Stimulated activated CD8-positive, alpha-beta memory T cell treated with anti-CD3 and anti-CD28 coated beads, Interleukin-15, amount 100 ng/mL, for 24 hours (primary cell): ENCODE measurements at places on chromosomes 3 and 15.

GRCh38 chr3:143771258-143771657, 77.0 kb downstream of the SLC9A9 start:
- no peak for DNase-seq

DNA sequence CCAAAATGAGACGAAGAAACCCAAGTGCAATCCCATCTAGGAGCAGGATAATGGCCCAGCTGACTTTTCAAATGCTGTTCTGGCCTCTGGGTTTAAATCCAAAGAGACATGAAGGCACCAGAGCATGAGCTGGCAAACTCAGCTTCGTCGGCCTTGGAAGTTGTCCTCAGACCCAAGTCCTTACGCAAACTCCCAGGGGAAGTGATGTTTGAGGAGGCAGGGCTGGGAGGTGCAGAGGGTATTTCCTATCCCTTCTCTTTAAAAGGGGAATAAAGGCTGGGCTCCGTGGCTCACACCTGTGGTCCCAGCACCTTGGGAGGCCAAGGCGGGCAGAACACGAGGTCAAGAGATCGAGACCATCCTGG, 68.9 kb upstream of the HERC1 start:
- no peak for DNase-seq

DNA sequence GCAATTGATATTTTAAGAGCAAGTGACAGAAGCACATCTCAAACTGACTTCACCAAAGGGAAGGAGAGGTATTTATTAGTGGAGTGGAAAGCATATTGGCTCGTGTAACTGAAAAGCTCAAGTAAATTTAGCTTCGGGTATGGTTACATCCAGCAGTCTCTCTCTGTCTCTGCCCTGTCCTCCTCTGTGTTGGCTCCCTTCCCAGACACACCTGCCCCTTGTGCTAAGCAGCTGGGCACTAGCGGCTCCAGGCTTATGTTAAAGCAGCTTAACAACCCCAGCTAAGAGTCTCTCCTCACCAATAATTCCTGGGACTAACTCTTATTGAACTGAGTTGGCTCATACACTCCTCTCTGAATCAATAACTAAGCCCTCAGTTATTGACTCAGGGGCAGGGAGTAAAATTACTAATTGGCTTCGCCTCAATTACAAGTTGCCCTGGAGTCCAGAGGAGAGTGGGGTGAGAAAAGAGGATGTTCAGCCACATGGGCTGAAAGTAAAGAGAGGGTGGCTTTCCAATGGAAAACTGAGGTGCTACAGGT, 12.8 kb upstream of the SH3BP5 start:
- no peak for DNase-seq

DNA sequence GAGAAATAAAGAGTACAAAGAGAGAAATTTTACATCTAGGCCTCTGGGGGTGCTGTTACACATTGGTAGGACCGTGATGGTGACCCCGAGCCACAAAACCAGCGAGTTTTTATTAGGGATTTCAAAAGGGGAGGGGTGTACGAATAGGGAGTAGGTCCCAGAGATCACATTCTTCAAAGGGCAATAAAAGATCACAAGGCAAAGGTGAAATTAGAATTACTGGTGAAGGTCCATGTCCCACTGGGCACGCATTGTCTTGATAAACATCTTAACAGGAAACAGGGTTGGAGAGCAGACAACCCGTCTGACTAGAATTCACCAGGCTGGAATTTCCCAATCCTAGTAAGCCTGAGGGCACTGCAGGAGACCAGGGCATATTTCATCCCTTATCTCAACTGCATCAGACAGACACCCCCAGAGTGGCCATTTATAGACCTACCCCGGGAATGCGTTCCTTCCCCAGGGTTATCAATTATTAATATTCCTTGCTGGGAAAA, 4.3 kb downstream of the IRAK2 start:
- DNase-seq: no peak

GRCh38 chr15:58947179-58947578, 13.7 kb upstream of the SLTM start:
- no peak for DNase-seq

- DNase-seq: no peak
Measured at GRCh38 chr3:133699467-133699866, 37.7 kb upstream of the TOPBP1 start.

GRCh38 chr15:39041979-39042495, 477.4 kb upstream of the RASGRP1 start:
- no peak for DNase-seq

GRCh38 chr3:43632269-43632733, 10.5 kb upstream of the ANO10 start:
- no peak for DNase-seq

- DNase-seq: no peak
Measured at GRCh38 chr3:149004622-149005021, 13.3 kb downstream of the GYG1 start.

DNA sequence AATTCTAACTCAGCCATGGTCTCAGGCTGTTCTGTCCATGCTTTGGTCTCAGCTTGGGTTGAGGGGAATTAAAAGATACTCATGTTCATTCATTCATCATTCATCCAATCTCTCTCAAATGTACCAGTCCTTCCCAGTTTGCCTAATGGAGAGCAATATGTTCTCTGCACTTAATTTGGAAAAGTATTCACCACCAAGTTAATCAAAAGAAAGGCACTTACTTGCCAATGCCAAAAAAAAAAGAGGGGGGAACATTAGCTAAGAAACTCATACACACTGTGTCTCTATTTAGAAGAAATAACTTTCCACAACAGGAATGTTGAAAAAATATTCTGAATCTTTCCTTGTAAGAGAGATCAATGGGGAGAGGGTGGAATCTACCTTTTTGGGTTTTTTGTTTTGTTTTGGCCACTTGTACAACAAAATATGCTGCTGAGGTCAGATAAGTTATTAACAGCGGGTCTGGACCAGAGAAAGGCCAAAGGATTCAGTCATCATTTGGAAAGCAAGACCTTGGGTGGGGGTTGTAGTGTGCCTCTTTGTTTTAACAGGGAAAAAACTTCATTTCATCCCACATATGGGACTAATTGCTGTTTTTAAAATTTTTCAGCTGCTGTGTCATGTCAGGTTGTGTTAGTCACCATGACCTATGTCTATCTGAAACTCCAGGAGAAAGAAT, 152.3 kb downstream of the FBN1 start:
- no peak for DNase-seq

DNA sequence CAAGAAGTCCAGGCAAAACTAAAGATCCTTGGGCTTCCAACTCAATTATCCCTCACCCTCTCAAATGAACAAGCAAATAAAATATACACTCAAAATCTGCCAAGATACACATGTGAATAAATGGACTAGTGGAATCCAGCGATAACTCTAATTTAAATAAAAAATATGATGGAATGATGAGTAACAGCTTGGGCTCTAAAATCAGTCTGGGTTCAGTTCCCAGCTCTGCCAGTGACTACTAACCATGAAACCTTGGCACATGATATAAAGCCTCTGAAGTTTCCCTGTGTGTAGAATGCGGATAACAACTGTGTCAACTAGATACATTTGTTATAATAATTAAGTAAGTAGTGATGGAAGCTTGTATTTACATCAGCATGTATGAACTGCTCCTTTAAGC, 81.3 kb downstream of the CADPS start:
- DNase-seq: no peak

- DNase-seq: no peak
Measured at GRCh38 chr15:78915341-78916087, 29.3 kb downstream of the CTSH start.

DNA sequence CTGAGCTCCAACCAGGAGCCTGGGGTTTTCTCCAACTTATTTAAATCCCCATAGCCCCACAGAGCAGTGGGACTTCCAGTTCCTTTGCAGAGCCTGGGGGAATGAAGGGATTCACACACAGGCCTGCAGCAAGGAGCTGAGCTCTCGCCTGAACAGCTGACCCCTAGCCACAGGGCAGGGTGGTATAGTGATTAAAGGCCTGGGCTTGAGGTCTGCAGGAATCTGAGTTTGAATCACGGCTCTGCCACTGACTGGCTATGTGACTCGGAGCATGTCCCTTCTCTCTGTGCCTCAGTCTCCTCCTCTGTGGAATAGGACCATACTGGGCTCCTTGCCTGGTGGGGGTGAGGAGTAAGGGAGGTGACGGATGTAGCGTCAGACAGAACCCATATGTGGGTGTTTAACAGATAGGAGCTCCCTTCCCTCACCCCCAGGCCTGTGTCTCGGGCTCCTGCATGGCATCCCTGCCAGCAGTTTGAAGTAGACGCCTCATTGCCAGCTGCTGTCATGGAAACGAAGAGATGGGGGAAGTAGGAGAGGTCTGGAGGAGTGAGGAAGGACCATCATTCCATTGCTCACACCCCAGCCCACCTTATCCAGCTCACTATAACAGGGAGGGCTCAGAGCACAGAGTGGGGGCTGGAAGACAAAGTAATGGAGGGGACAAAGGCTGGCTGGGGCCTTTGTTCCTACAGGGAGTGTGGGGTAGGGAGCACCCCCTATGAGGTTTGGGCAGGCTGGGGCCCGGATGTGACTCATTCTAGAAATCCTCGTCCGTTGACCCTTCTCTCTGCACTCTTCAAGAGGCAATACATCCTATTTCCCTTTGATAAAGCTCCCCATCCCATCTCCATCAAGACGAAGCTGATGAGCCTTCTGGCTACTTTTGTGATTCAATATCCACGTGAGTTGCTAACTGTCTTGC, 14.8 kb downstream of the HRH1 start:
- DNase-seq: no peak

GRCh38 chr3:43542328-43543043, 79.3 kb downstream of the ANO10 start:
- no peak for DNase-seq

- DNase-seq: no peak
Measured at GRCh38 chr3:87550892-87551291, 274.5 kb upstream of the POU1F1 start.

- DNase-seq: no peak
Measured at GRCh38 chr3:130516645-130517512, at the start of gene COL6A6. Gene COL6A6, plus strand, starts transcription at chr3:130517177. Its CDS starts 43,188 bp downstream, at chr3:130560365.

DNA sequence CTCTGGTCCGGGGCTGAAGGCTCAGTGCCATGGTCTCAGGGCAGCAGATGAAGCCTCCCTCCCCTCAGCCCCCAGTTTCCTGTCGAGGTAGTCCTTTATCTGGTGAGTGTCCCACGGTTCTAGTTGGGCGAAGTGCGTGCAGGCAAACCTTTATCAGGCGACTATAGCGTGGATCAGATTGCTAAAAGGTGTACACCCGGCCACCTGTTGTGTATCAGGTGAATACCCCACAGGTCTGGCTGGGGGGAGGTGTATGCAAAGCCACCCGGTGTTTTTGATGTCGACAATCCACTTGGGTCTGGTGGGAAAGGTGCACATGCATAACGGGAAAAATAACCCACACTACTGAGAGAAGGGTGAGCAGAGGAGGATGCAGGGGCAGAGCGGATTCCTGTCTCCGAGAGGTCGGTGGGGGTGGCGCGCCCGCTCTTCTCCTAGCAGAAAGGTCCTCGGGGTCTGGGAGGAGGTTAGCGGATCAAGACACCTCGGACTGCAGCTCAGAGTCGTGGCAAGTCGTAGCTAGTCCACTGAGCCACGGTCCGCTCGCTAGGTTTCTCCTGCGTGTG, 507 bp downstream of the SLC12A6 start:
- DNase-seq: no peak

DNA sequence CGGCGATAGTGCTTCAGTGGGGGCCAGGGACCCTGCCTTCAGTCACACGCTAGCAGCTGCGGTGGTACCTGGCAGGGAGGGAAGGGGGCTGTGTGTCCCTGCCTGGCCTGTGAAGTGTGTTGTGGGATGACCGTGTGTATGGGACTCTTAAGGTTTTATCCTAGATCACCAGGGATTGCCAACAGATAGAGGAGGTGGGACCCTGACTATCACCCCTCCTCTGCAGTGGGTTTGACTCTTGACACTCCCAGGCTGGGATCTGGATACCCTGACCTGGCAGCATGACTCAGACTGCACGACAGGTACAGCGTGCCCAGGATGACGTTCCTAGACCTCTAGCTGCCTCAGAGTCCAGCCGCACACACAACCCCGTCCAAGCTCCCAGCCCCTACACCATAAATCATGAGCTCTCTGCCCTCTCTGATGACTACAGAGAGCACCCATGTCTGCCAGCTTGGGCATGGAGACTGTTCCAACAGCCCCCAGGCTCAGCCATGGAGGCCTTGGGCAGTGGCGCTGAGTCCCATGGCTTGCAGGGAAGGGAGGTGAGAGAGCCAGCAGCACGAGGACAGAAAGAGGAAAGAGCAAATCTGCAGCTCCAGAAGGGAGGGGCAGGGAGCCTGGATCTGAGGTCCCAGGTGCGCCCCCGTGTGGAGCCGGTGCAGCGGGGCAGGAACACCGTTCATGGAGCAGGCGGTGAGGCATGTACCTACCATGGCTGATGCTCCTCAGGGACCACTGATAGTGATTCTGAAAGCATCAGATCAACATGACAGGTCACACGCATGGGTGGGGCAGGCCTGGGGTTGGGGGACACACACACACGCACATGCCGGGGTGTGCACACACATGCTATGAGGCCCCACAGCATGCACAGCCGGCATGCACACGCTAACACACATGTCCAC, 71.0 kb downstream of the ADAMTS7 start:
- DNase-seq: no peak

GRCh38 chr15:64888336-64888735, 23.4 kb upstream of the ANKDD1A start:
- DNase-seq: no peak

- no peak for DNase-seq
Measured at GRCh38 chr3:190014940-190015339, 105.8 kb downstream of the P3H2 start.

DNA sequence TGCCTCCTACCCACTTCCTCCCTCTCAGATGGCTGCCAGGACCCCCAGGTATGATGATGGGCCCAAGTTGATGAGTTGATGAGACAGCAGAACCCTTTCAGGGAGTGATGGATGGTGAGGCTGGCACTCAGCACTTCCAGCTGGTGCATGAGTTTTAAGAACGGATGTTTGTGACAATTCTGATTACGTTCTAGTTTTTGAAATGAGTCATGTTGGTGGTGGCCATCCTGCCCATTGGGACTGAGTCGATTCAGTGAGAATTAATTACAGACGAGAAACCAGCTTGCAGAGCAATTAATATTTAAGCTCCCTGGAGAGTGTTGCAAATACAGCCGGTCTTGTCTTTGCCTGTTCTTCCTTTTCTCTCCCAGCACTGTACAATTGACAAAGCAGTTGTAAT, 56.9 kb upstream of the NR2C2 start:
- DNase-seq: no peak

- no peak for DNase-seq
Measured at GRCh38 chr15:43199945-43200488, 14.8 kb downstream of the CCNDBP1 start.

DNA sequence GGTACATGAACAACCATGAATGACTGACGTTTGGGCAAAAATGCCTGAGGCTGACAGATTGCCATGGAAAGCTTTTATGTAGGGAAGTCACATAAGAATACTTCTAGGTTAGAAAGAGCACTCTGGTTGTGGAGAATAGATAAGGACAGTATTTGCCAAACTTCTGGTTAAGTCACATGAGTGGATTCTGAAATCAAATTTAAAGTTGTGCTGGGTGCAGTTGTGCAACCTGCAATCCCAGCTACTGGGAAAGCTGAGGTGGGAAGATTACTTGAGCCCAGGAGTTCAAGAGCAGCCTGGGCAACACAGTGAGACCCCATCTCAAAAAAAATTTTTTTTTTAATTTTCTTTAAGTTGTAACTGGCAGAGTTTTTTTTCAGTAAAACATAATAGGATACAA, 7.2 kb upstream of the ZNF148 start:
- DNase-seq: no peak
